Calu3 (cell line): ENCODE measurements at places on chromosomes 4 and X.

DNA sequence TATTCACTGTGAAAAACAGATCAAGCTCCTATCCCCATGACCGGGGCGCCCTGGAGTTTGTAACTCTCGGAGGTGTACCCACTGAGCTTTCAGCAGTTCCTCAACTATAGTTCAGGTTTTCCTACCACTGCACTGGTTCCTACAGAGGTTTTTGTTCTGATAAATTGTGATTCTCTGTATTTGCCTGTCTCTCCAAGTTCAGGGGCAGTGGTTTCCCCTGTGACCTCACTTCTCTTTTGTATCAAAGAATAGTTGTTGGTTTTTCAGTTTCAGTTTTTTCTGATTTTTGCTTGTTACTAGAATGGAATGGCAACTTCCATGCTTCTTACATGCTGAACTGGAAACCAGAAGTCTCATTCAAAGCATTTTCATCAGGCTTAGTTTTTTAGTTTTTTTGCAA is 56.8 kb upstream of the PLS3 start:
- DNase-seq = no peak

DNA sequence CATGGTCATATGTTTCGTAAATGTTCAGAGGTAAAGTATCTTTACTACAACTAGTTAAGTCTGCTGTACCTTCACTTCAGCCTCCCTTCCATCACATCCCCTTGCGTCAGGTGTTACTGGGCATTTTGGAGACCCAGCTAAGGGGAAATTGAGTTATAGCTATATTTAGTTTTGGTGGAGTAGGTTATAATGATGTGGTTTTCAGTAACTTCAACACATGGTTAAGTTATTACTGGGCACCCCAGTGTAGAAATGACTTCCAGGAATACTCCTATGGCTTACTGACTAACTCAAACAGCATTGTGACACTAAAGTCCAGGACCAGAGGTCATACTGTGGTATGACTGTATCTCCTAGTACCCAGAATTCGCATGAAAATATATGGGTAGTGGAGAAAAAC is 23.4 kb upstream of the ACSL1 start:
- no peak for DNase-seq

- no peak for DNase-seq
These were observed 44.9 kb downstream of the CCNG2 start for GRCh38 chr4:77201857-77202256.

- no peak for DNase-seq
These were observed 131.6 kb downstream of the GATB start for GRCh38 chr4:151629097-151629783.

- no peak for DNase-seq
These were observed 710.6 kb upstream of the HS3ST1 start for GRCh38 chr4:12139296-12139695.

GRCh38 chr4:79650794-79651431 is 242.9 kb upstream of the GK2 start:
- DNase-seq = peak; percentile 1

DNA sequence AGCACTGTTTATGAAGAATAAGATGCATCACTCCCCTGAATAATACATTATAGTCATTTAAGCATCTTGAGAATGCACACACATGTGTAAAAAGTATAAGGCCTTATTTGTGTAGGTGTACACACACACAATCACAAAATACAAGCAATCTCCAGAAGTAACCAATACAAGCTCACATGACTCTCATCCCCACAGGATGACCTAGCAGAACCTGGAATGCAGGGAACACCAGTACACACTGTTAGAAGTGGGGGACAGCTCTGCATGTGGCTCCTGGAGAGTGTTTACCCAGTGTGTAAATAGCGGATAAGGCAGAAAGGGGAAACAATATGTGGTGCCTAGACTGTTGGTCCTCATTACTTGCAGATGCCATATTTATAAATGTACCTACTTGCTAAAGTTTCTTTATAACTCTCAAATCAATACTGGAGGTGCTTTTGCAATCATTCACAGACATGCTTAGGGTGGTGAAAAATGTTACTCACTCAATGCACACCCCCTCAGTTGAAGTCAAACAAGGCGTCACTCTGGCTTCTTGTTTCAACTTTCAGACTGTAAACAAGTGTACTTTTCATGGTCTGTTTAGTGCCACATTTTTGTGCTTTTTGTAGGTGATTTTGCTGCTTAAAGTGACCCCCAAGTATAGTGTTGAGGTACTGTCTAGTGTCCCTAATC is 73.1 kb downstream of the MAGEB17 start:
- DNase-seq = peak; percentile 31

DNA sequence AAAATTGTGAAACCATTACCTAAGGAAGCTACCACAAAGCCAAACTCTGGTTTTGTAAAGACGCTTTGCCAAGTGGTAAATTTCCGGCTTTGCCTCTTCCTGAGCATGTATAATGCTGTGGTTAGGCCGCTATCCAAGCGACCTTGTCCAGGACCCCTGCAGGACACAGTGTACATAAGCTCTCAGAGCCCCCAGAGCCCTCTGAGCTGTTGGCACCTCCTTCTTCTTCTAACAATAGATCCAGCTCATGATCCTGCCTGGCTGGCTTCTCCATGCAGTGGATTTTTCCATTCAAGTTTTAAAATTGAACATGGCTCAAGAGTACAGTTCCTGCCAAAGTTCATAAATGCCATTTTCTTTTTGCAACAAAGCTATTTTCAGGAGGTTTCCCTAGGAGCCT is 326.7 kb downstream of the MAPK10 start:
- no peak for DNase-seq

- no peak for DNase-seq
These were observed 1.0 kb upstream of the GABRG1 start for GRCh38 chr4:46124773-46125413.

DNA sequence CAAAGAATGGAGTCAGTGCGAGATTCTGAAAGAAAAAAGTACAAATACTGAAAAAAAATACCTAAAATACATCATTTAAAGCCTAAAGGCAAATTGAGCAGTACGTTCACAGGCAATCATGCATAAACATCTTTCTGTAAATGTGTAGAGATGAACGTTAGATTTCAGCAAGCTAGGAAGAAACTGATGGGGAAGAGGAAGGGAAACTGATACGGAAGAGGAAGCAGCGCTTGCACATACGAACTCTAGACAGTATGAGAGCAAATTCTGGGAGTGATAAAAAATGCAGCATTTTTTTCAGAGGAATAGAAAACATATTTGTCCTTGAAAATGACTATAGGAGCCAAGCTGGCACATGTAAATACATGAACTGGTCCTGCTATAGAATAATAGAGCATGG is 9.4 kb downstream of the ANKRD50 start:
- DNase-seq = no peak

DNA sequence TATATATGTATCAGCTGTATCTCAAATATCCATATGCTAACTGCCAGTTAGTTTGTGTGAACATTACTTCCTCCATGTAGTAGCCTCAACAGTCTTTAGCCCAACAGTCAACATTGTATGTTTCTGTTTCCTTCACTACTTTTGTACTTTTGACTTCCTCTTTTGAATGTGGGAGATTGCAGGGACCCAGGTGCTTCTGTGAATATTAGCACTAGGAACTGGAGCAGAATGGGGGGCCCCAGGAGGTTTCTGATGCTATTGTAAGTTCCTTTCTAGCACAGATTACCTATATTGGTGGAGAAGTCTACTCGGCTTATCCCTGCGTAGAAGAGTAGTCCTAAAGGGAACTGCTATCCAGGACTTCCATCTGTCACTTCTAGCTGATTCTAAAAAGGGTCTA is 2.3 kb downstream of the PLAC8 start:
- DNase-seq = no peak

DNA sequence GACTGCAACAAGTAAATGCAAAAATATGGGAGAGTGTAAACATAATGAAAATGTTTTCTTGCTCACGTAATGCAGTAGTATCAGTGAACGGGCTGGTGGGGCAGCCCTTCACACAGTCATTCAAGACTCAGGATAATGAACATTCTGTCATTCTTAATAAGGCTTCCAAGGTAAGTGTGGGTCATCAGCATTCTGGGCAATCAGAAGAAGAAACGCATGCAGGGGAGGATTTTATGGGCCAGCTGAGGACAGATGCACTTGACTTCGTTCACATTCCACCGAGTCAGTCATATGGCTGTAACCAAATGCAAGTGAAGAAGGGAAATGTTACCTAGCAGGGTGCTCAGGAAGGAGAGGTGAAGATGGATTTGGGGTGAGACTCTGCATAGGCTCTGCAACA is 68.0 kb upstream of the MAP9 start:
- no peak for DNase-seq

GRCh38 chr4:24433515-24434214 is 150.7 kb downstream of the DHX15 start:
- DNase-seq = no peak

GRCh38 chr4:61162116-61162515 is 38.0 kb upstream of the ADGRL3 start:
- no peak for DNase-seq

- no peak for DNase-seq
These were observed 419 bp upstream of the RPGR start for GRCh38 chrX:38327775-38328081.

GRCh38 chr4:81715757-81716156 is 244.1 kb upstream of the RASGEF1B start:
- DNase-seq = no peak

DNA sequence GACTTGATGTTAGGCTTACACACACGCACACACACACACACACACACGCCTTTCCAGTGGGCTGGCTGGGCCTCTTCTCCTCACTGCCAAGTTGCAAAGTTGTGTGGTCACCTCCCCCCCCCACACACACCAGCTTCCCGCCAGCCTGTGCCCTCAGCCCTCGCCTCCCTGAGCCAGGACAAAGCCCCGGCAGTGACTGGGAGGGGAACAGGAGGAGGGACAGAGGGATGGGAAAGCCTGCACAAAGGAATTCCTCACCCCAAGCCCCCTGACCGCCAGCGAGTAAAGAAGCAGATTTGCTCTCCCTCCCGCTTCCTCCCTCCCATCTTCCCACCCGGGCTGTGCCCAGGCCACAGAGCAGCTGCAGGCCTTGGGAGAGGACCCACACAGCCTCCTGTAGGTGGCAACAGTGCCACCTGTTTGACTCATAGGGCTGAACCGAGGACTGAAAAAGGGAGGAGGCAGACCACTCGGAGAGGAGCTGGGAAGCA is at the start of gene GDPD2:
Gene GDPD2, plus strand, starts transcription at position 464 of the 491 bp plus-strand sequence. CDS start 1,671 bp downstream, outside the sequence.
- DNase-seq = peak; percentile 60

DNA sequence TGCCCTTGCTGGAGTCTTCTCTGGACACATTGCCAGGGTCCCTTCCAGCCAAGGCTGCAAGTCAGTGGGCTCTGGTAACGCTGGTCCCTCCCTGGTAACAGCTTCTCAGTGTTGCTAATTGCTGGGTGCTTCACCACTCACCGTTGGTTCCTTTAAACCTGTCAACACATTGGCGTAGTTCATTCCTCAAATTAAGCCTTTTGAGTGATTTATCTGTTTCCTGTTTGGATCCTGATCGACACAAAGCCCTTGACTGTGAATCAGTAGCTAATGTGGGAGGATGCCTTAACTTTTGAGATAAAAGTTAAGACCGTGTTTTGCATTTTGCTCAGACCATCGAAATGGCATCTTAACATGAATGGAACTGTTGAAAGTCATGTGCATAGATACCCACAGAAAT is 125.9 kb downstream of the AMELX start:
- no peak for DNase-seq

GRCh38 chrX:154750301-154751202 is at the start of gene GAB3:
TSS of gene GAB3 (minus strand) at chrX:154751077. CDS start at chrX:154751025, 52 bp downstream.
- peak; percentile 22 for DNase-seq

GRCh38 chrX:14801136-14801535 is 71.7 kb downstream of the FANCB start:
- DNase-seq = no peak

- no peak for DNase-seq
These were observed 173.5 kb upstream of the FMR1 start for GRCh38 chrX:147738265-147738664.

- DNase-seq = peak; percentile 5
These were observed 496.3 kb downstream of the PDGFC start for GRCh38 chr4:156475322-156475721.

GRCh38 chr4:15479089-15479912 is 9.6 kb downstream of the CC2D2A start:
- peak; percentile 50 for DNase-seq

DNA sequence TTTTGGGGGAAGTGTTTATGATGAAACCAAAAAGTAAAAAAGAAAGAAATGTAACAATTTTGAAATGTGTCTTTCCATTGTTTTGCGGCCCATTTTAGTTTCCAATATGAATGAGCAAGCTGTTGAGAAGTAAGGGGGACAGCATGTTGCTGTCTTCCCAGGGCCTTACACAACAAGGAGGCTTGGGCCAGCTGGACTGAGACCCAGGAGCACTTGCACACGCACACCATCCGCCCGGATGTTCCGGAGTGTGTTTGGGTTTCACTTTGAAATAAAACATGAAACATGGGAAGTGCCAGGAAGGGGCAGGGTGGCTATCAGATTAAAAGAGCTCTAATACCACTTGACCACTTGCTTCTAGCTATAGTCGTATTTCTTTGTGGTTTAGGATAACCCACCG is 144.4 kb downstream of the NHS start:
- no peak for DNase-seq

DNA sequence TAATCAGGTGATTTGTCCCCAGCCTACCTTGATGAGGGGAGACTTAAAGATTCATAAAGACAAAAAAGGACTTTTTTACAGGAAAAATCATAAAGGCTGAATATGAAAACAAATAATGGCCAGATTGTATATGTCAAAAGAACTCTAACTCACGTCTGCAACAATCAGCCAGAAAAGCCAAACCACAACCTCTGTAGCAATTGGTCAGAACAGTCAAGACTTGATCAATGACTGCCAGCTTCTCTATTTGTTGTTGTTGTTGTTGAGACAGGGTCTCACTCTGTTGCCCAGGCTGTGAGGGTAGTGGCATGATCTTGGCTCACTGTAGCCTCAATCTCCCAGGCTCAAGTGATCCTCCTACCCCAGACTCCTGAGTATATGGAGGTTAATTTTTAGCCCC is 35.9 kb upstream of the PPA2 start:
- DNase-seq = no peak

DNA sequence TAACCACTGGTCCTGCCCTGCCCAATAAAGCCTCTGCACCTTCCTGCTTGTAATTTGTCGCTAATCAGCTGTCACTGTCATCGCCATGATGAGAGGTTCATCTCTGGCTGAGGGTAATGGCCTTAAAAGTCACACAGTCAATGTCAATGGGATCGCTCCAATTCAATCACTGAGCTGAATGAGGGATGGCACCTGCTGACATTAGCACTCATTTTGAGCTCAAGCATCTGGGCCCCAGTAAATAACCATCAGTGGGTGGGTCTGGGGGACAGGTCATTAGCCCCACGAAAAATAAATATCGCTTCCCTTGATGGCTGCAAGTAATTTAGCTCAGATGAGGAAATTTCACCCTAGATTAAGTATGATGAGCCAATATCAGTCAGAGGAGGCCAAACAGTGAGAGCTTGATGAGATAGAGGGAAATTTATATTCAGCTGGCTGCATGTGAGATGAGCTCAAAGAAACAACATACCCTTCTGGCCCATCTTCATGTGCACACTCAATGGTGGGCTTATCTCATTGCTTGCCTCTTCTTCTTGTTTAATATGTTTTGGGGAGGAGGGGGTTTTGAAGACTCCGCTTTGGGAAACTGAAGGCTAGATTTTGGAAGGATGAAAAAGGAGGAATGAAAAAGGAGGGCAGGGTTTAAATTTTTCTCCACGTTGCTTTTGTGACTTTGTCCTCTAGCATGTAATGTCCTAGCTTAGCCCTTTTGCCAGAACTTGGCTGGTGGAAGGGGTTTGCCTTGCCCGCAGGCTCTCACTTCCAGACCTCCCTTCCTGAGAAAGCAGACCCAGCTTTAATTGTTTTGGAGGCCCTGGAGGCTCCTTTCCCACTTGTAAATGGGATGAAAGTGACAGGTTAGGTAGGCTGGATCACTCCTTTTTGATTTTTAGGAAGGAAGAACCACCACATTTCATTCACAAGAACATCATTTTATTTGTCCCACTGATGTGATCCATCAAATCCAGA is 84.8 kb upstream of the PAQR3 start:
- DNase-seq = no peak

GRCh38 chrX:29040160-29040559 is 452.9 kb downstream of the IL1RAPL1 start:
- DNase-seq = no peak
